ENCODE measurements at places on chromosomes 3 and 15. TPM values are rescaled to one million over a fixed set of nuclear protein-coding genes. Genes with fewer than 3 reads are reported as not detected.

Gene SLC27A2
- total RNA-seq, result not detected

Gene CDCP1
- not detected for total RNA-seq

Gene MKRN3
- total RNA-seq, result 0.18 TPM

Gene EHHADH
- total RNA-seq, result 5.8 TPM

Gene KNL1
- 33.8 TPM for total RNA-seq

Gene USP4
- total RNA-seq, result 61.3 TPM

Gene GPR156
- 0.27 TPM for total RNA-seq

Gene NEIL1
- 29.5 TPM for total RNA-seq

Gene CCR9
- not detected for total RNA-seq

Gene CIB2
- total RNA-seq, result 4.0 TPM

Gene DNASE1L3
- 0.99 TPM for total RNA-seq

- DNase-seq, result no peak
These were observed 32.1 kb downstream of the GRK7 start for GRCh38 chr3:141795276-141795675.

- DNase-seq, result peak; percentile 61
These were observed 32.2 kb downstream of the SLC24A1 start for GRCh38 chr15:65653801-65654521.

- DNase-seq, result peak; percentile 89
These were observed 21.8 kb downstream of the MYH15 start for GRCh38 chr3:108488631-108489030.

DNA sequence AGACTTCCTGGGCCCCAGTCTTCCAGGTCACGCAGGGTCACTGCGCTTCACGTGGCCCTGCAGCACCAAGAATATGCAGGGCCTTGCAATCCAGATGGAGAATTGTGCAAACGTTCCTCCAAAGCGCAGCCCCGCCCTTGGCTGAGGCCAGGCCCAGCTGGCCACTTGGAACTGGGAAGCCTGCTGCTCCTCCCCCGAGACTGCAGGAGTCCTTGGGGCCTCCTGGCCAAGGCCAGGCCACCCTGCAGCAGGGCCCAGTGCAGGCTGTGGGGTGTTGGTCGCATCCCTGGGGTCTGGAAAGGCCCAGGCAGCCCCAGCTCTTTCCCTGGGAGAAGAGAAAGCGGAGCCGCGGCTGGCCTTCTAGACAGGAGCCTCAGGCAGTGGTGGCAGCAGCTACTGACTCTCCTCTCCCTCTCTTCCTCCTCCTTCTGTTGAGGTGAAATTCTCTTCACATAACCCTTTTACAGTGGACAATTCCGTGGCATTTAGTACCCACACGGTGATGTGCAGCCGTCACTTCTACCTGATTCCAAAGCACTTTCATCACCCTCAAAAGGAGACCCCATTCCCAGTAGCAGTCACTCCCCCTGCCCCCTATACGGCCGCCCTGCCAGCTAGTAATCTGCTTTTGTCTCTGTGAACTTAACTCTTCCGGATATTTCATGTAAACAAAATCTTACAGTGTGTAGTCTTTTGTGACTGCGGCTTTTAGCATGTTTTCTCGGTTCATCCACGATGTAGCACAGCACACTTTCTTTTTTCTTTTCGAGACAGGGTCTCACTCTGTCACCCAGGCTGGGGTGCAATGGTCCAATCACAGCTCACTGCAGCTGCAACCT lies 103.9 kb downstream of the TMEM266 start:
- no peak for DNase-seq

DNA sequence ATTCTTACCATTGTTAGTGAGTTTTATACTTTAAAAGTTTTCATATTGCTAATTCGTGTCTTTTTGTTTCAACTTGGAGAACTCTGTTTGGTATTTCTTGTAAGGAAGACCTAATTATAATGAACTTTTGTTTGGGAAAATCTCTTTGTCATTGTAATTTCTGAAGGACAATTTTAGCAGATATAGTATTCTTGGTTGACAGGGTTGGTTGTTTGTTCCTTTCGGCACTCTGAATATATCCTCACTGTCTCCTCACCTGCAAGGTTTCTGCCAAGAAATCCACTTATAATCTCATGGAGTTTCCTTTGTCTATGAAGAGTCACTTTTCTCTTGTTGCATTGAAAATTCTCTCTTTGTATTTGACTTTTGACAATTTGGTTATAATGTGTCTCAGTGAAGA lies 225.2 kb upstream of the NR2E3 start:
- DNase-seq, result no peak

- no peak for DNase-seq
These were observed 11.0 kb downstream of the CHRNA7 start for GRCh38 chr15:32041294-32041693.

- DNase-seq, result peak; percentile 43
These were observed 372.1 kb upstream of the ARHGEF26 start for GRCh38 chr3:153749070-153749610.

- peak; percentile 65 for DNase-seq
These were observed 30.8 kb downstream of the LAMP3 start for GRCh38 chr3:183131735-183132134.

- no peak for DNase-seq
These were observed 55.2 kb downstream of the PLD1 start for GRCh38 chr3:171755015-171755589.

DNA sequence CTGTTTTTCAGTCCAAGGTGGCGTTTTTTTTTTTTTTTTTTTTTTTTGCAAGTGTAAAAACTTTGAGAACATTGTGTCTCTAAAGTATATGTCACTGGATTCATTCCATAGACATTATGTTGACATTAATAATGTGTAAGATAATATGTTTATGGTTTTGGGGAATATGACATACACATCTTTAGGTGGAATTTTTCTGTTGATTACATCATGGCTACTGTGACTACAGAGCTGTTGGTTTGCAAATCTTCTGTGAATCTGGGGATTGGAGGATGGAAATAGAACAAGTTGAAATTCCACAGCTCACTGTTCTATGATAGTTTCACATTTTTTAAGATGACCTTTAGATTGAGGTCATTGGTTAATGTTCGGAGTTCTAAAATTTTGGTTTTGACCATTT lies 24.4 kb upstream of the PLSCR2 start:
- DNase-seq, result no peak

DNA sequence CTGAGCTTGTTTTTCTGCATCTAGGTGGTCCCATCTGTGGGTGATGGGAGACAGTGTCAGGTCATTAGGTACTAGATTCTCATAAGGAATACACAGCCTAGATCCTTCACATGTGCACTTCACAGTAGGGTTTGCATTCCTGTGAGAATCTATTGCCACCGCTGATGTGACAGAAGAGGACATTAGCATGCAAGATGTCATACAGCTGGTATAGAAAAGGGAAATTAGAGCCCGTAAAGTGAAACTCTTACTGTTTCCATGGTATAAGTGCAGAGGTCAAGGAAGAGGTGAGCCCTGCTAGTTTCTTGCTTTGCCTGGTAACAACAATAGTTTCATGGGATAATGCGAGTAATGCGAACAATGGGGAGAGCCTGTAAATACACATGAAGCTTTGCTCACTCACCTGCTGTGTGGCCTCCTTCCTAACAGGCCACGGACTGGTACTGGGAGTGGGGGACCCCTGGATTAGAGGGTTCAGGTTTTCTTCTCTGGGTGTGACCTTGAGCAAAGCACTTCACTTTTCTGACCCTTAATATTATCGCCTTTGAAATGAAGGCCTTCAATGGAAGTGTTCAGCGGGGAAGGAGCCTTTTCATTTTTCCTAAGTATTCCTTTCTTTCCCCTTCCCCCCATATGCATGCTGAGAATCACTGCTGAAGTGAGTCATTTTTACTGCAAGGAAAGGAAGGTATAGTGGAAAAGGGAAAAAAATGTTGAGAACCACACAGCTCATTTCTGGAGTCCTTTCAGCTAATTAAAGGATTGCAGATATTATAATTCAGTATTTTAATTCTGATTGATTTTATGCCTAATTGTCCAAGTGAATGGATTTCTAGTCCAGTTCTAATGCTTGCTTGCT lies 286.4 kb downstream of the UBE2E2 start:
- DNase-seq, result peak; percentile 52

DNA sequence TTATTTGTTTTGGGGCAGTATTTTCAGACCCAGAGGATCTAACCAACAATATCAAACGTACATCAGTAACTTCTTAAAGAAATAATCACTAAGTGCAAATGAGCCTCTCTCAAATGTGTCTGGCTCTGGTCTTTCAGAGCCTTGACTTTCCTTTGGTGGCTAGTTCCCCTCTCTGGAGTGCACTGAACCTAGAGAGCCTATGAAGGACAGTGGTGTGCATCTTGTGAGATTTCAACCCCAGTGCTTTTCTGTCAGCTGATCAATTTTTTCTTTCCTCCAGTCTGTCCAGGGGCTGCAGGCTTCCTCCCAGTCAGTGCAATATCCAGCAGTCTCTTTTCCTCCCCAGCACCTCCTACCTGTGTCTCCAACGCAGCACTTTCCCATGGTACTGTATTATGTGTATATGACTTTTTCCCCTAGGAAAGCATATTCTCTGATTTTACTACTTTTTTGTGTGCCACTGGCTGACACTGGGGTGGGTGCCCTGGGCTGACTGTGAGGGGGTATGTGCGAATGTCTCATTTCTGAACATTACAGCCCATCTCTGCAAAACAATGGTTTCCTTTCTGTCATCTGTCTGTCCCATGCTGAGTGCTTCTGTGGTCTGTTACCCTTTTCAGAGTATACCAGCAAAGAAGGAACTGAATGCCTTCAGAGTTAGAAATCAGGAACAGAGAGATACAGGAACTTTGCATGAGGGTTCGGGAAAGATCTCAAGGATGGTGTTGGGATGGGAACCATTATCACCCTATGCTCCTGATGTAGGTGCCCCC lies 98.8 kb downstream of the ARPP21 start:
- DNase-seq, result no peak

GRCh38 chr3:179606534-179607085 lies 2.0 kb downstream of the NDUFB5 start:
- no peak for DNase-seq

- peak; percentile 81 for DNase-seq
These were observed 45.9 kb upstream of the THUMPD3 start for GRCh38 chr3:9316881-9317361.

DNA sequence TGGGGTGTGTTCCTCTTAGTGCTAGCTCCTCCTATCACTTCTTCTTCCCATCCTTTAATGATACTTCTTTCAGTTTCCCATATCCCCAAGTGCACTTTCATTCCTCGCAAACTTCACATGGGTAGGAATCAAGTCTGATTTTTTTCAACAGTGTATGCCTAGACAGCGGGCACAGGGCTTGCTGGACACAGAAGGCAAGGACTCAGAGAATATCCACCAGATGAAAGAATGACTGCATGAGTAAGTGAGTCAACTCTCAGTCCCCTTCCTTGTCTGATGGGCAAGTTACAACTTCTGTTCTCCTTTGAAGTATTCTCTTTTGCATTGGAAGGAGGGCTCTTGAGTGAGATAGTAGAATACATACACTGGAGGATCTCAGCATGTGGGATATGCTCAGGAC lies 3.1 kb upstream of the SQOR start:
- DNase-seq, result no peak

GRCh38 chr3:161388855-161389254 lies 17.5 kb upstream of the SPTSSB start:
- DNase-seq, result no peak

GRCh38 chr3:119073258-119074001 lies 38.8 kb upstream of the IGSF11 start:
- no peak for DNase-seq

DNA sequence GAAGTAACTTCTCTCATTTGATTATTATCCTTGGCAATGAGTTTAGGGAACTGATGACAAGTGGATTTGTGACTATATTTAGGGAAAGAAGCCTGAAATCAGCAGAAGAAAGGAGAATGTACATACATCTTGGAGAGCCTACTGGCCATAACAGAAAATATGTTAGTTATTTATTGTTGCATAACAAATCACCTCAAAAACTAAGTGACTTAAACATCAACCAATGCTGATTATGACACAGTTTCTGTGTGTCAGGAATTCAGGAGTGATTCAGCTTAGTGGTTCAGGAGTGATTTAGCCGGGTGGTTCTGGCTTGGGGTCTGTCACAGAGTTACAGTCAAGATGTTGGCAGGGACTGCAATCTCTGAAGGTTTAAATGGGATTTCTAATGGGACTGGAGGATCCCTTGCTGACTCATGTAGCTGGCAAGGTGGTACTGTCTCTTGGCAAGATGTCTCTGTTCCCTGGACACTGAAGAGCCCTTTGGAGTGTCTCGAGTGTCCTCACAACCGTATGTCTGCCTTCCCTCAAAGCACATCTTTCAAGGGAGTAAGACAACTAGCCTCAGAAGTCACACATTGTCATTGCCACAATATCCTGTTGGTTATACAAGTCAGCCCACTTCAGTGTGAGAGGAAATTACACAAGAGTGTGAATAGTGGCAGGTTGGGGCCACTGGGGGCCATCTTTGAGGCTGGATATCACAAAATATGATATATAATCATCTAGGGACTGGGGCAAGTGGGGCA lies 248.9 kb downstream of the SV2B start:
- no peak for DNase-seq

GRCh38 chr3:178246004-178246403 lies 290.2 kb upstream of the KCNMB2 start:
- DNase-seq, result no peak

DNA sequence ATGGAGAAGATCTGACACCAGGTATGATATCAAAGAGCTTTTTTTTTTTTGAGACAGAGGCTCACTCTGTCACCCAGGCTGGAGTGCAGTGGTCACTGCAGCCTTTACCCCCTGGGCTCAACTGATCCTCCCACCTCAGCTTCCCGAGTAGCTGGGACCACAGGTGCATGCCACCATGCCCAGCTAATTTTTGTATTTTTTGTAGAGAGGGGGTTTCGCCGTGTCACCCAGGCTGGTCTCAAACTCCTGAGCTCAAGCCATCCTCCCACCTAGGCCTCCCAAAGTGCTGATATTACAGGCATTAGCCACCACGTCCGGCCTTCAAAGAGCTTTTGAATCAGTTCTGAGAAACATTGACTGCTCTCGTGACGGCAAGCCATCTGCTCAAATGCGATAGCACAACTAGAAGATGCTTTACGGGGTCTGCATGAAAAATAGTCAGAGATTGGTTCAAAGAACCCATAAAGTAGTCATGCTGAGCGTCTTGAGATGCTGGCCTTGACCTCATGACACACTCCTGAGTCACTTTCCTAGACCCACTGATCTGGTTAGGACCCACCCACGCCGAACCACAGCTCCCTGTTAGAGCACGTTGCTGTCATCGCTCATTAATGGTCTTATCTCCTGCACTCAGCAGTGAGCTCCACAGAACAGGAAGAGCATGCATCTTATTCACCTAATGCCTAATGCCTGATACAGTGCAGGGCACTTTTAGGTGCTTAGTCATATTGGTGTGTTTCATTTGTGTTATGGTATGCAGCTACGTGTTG lies 57.0 kb upstream of the NR2F2 start:
- peak; percentile 94 for DNase-seq

GRCh38 chr3:106692624-106693023 lies 684.6 kb upstream of the CCDC54 start:
- DNase-seq, result no peak

- DNase-seq, result no peak
These were observed 28.3 kb downstream of the PDCD6IP start for GRCh38 chr3:33826688-33827087.
